Kidney glomerular epithelial cell (primary cell): ENCODE measurements at places on chromosomes 11 and 22.

DNA sequence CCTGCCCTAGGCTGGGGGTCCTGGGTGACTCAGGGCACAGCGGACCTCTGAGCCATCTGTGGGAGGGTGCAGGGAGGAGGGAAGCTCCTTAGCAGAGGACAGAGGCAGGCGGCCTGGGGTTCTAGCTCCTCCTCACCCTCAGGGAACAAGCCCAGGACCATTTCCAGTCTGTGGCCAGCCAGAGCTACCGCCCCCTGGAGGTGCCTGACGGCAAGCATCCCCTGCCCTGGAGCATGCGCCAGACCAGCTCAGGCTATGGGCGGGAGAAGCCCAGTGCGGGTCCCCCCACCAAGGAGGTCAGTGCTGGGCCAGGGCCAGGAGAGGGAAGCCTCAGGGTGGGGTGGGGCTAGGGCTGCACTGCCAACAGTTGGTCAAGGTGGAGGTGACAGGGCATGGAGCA is 26.0 kb upstream of the LRRC10B start:
- DNase-seq, result no peak

- DNase-seq, result no peak
These were observed 61.8 kb downstream of the ALX4 start for GRCh38 chr11:44248109-44248508.

DNA sequence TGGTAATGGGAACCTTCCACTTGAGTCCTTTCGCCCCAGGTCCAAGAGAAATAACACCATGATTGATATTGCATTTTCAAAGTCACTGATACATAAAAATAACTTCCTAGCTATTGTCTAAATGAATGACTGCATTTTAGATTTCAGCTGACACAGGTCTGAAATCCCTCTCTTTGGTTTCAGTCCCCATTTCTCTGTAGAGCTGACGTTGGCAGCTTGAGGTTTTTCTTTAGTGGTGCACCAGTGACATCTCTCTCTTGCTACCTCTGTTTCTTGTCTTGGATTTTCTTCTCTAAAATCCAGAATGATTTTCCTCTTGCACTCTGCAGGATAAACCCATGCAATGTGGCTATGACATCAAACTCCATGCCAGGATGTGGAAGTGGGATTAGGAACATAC is 31.7 kb upstream of the SORL1 start:
- no peak for DNase-seq

- no peak for DNase-seq
These were observed 16.5 kb upstream of the PAX6 start for GRCh38 chr11:31827455-31828206.

DNA sequence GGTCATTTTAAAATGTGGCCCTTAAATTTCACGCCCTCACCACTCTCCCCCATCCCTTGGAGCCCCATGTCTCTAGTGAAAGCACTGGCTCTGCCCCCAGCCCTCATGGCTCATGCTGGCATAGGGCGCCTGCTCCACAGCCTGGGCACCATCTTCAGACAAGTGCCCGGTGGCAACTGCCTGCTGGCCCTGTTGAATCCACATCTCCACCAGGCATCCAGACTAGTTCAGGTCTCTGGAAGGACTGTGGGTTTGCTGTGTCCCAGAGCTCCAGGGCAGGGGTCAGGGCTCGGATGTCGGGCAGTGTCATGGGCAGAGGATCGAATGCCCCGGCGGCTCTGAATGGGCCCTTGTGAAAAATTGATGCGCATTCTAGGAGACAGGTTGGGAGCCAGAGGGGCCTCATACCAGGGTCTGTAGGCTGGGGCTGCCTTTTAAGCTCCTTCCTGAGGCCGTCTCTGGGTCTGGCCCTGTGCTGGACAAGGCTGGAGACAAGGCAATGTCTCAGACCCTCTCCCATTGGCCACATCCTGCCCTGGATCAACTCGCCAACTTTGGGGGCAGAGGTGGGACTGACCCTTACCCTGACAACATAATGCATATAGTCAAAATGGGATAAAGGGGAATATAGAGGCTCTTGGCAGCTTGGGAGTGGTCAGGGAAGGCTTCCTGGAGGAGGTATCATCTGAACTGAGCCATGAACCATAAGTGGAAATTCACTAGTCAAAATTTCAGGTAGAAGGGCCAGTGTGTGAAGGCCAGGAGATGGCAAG is 1.2 kb downstream of the MYO7A start:
- no peak for DNase-seq

GRCh38 chr11:21414953-21415352 is 745.6 kb downstream of the NELL1 start:
- no peak for DNase-seq

GRCh38 chr22:18975434-18976196 is 39.5 kb upstream of the PRODH start:
- DNase-seq, result no peak

- DNase-seq, result no peak
These were observed 463.3 kb downstream of the BRD1 start for GRCh38 chr22:49364398-49364797.

GRCh38 chr11:108525161-108525560 is 27.0 kb upstream of the POGLUT3 start:
- DNase-seq, result no peak

DNA sequence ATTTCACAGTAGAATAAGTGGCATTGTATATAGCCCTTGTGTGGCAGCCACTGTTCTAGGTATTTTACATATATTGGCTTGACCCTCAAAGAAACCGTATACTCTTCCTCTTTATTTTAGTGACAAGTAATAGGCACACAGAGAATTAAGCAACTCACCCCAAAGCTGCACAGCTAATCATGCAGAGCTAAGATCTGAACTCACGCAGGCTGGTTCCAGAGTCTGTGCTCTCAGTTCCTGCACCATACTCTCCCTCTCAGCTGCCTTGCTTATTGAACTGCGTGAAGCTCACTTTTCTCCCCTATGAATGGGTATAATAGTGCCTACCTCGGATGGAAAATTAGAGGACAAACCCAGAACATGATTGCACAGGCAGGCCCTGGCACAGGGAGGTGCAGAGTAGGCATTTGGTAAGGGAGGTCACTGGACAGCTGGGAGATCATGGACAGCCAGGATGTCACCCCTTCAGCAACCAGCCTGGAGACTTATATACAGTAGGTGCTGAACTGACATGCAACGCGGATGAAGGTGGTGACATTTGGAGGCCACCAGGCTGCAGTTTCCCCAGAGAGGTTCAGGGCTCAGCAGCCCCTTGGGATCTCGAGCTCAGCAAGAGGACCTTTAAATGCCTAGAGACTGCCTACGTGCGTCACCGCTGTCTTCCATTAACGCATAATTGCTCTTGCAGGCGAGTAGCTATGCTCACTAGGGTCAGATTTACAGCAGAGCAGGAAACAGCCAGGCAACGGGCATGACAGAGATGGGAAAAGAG is 78.4 kb upstream of the TP53I11 start:
- DNase-seq, result no peak

- no peak for DNase-seq
These were observed 369 bp downstream of the DHCR7 start for GRCh38 chr11:71447791-71448256.

DNA sequence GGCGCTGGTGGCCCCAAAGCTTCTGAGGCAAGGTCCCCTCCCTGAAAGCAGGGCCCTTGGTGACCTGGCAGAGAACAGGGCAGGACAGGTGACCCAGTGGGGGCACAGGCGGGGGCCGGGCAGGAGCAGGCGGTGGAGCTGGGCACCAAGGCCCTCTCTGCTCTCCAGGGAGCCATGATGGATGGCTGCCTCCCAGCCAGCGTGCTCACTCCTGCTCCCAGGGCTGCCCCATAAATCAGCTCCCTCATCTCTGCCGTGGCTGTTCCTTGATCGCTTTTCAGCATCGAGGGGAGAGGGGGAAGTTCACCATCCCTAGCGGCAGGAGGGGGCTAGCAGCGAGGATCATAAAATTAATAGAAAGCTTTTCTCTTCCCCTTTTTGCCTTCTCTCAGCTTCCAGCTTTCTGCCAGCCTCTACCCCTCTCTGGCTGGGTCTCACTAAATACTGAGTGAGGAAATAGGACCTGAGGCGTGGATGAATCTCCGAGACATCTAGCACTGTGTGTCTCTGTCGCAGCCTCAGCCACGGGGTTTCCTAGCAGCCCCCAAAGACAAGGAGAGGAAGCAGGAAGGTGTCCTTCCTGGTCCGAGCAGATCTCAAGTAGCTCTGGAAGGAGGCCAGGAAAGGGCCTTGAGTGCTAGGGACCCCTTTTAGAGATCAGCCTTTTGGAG is 22.2 kb upstream of the ELFN2 start:
- no peak for DNase-seq

GRCh38 chr11:90134478-90135003 is at the start of gene NAALAD2:
NAALAD2 (plus strand) TSS chr11:90134663; CDS start chr11:90134759, 96 bp downstream.
- no peak for DNase-seq

DNA sequence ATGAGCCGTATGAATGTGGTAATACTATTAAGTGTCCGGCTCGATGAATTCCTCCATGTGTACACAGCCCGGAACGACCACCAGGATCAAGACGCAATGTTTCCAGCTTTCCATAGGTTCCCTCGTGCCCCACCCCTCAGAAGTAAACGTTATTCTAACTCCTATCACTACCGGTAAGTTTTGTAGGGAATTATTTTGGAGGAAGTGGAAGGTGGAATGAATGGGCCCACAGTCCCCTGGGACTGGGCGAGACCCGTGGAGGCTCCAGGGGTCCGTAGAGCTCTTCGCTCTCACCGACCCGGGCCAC is 720 bp upstream of the FAR1 start:
- DNase-seq, result no peak

DNA sequence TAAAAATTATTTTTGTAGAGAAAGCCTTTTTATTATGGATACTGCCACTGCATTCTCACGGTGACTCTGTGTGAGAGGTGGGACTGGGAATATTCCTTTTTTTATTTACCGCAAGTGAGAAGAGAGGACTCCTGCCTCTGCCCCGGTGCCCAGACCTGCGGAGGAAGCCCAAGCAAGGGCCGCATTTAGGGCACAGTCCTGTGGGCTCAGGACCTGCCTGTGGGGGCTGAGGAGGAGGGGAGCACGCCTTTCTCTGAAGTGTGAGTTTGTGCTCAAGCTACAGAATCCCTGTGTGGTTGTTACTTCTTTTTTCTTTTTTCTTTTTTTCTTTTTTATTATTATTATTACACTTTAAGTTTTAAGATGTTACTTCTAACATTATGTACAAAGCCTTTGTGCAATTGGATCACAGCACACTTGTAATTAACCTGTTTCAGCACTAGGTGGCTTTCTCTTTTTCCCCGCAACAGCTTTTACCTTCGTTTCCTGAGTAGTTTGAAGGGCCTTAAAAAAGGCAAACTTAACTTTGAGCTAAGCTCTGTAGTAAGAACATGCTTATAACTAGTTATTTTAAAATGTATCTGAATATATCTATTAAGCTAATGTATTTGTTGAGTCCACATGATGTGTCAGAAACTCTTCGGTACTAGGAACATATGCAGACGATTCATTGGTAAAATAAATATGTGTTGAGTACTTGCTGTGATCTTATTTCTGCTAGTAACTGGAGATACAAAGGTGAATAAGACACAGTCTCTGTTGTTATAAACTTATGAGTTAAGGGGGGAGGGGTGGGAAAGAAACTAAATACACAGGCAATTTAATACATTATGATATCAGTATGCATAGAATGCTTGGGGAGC is 18.3 kb downstream of the AMOTL1 start:
- peak; percentile 46 for DNase-seq

DNA sequence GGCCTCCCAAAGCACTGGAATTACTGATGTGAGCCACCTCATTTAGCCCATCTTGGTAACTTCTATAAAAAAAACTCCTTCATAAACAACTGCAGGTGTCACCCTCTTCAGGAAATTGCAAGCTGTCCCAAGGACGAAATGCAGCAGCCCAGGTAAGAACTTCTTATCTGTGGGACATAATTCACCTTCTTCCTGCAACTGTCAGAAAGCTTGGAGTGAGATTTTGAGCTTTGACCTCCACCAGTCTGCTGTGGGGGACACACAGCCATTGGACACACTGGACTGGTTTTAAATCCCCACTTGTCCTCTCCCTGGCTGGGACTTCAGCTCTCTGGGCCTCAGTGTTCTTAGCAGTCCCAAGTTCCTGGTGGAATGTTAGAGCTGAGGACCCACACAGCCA is 368.5 kb downstream of the MN1 start:
- DNase-seq, result no peak

GRCh38 chr11:35088676-35089075 is 50.3 kb upstream of the CD44 start:
- DNase-seq, result no peak

- DNase-seq, result no peak
These were observed 79.3 kb upstream of the RAB1B start for GRCh38 chr11:66189031-66189745.

- no peak for DNase-seq
These were observed 13.8 kb downstream of the TPST2 start for GRCh38 chr22:26576026-26576680.

GRCh38 chr11:70699294-70700221 is 301.2 kb downstream of the CTTN start:
- no peak for DNase-seq

DNA sequence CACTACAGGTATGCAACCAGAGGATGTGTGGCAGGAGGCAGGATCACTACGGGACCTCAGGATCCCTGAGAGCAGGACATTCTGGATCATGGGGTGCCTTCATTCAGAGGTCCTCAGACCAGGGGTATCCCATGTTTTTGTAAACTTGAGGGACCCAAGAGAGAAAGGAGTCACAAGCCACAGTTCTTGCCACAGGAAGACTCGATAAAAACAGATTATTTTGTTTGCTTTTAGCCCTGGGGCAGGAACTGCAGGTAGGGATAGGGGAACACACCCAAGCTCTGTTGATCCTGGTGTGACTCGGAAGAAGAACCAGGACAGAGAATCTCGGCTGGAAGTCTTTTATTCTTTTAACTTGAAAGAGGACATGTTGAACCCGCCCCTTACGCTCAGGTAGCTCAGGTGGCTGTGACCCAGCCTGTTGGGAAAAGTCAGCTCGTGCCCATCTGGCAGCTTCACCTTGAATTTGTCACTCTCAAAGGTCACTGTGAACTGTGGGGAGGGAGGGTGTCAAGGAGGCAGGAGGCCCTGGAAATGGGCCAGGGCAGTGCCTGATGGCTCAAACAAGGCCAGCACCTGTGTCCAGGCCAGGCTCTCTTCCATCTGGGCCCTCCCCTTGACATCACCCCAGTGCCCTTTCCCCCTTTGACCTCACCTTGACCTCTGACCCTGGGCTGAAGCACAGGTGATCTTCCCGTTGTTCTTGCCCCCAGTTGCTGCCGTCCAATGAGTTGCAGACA is 9.8 kb downstream of the LGALS2 start:
- no peak for DNase-seq

GRCh38 chr11:133383689-133384088 is 148.6 kb downstream of the OPCML start:
- DNase-seq, result no peak

GRCh38 chr22:20399866-20400605 is 6.1 kb downstream of the ZNF74 start:
- DNase-seq, result no peak

GRCh38 chr11:119266063-119266462 is 50.9 kb downstream of the MCAM start:
- no peak for DNase-seq

DNA sequence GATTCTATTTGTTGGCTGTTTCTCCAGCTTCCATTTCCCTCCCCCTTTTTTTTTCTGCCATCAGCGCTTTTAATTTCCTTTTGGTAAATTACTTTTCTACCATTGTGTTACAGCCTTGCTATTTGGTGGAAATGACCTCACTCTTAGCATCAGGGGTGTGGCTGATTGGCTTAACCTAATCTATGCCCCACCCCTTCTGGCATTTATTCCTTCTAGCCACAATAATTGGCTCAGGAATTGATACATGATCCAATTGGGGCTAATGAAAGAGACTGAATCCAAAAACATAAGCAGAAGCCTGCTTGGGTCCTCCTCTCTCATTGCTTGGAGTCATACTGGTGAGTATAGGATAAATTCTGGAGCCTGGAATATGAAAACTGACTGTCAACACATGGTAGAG is 402.4 kb upstream of the LRRC4C start:
- DNase-seq, result no peak

- peak; percentile 12 for DNase-seq
These were observed 1.2 kb downstream of the RAB6A start for GRCh38 chr11:73759610-73760134.
